ENCODE measurements at places on chromosomes 7 and 10.

GRCh38 chr10:71582506-71583475, 136.8 kb downstream of the C10orf105 start:
- no peak for DNase-seq

GRCh38 chr7:27091105-27091504, 4.7 kb downstream of the HOXA1 start:
- DNase-seq, result no peak

- no peak for DNase-seq
Measured at GRCh38 chr7:66781408-66782090, 41.0 kb downstream of the RABGEF1 start.

GRCh38 chr7:121519548-121520521, 123.7 kb upstream of the FAM3C start:
- DNase-seq, result no peak

GRCh38 chr7:84187087-84187805, 7.3 kb downstream of the SEMA3A start:
- no peak for DNase-seq

DNA sequence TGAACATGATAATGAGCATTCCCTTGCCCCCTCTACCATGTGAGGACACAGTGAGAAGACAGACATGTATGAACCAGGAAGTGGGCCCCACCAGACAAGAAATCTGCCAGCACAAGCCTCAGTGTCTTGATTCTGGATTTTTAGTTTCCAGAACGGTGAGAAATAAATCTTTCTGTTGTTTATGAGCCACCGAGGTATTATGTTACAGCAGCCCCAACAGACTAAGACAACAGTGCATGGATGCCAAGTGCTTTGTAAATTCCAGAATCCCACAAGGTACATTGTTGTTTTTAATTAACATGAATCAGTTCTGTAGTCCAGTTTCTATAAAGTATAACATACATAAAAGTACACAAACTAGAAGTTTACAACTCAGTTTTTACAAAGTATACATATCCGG, 162.2 kb downstream of the ARHGAP21 start:
- DNase-seq, result no peak

DNA sequence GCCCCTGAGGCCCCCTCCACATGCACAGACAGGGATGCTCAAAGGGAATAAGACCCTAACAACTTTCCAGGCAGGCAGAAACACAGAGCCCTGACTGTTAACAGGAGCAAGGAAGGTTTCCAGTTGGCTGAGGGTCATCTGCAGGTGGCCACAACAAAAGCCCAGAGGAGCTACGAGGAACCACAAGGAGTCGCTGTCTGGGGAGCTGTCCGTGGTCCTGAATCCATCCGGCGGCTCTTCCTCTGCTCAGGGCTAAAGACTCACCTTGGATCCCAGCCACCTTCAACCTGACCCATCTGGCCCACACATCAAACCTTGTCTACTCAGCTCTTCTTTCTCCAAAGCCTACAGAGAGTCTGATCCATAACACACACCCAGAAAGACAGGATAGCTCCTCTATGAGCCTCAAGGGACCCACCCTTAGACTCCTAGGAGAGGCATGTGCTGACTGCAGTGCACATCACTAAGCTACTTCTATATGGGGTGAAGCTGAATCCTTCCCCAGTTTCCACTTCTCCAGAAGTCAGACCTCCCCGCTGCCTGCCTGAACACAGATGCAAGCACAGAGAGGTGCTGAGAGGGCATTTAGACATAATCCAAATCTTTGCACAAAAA, 104.0 kb downstream of the SLIT1 start:
- DNase-seq, result no peak

GRCh38 chr10:86366902-86367151, 232 bp upstream of the GRID1 start:
- DNase-seq, result no peak

GRCh38 chr7:52708846-52709245, 326.6 kb upstream of the POM121L12 start:
- no peak for DNase-seq

- no peak for DNase-seq
Measured at GRCh38 chr7:151442776-151443496, 3.0 kb upstream of the CRYGN start.

GRCh38 chr7:2761131-2761624, 73.2 kb downstream of the AMZ1 start:
- DNase-seq, result no peak

DNA sequence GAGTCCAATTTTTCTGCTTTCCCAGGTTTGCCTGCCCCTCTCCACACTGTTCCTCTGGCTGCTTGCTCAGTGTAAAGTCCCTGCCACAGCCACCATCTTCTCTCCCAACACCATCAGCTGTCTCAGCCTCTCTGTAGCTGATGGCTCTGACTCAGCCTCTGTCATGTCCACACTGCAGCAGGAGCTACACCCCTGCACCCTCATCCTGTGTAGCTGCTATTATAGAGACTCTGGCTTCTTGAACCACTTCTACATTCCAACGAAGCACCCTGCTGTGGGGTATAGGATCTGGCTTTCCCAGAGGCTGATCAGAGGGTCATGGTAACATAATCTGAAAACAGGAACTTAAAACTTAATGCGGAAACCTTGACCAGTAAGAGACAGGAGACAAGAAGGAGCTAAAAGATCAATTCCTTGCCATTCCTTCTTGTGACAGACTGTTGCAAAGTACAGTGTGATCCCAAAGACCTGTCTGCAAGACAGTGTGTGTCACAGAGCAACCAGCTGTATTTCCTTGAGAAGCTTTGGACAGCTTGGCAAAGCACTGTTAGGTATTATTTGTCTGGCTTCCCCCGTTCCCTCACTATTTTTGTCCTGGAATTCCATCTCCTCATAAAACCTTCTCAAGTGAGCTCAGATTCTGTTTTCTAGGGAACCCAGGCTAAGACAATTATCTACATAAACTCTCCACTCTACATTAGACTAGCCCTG, 42.3 kb downstream of the NRCAM start:
- DNase-seq, result no peak

- DNase-seq, result peak; percentile 89
Measured at GRCh38 chr7:56046721-56047445, 4.4 kb downstream of the PSPH start.

DNA sequence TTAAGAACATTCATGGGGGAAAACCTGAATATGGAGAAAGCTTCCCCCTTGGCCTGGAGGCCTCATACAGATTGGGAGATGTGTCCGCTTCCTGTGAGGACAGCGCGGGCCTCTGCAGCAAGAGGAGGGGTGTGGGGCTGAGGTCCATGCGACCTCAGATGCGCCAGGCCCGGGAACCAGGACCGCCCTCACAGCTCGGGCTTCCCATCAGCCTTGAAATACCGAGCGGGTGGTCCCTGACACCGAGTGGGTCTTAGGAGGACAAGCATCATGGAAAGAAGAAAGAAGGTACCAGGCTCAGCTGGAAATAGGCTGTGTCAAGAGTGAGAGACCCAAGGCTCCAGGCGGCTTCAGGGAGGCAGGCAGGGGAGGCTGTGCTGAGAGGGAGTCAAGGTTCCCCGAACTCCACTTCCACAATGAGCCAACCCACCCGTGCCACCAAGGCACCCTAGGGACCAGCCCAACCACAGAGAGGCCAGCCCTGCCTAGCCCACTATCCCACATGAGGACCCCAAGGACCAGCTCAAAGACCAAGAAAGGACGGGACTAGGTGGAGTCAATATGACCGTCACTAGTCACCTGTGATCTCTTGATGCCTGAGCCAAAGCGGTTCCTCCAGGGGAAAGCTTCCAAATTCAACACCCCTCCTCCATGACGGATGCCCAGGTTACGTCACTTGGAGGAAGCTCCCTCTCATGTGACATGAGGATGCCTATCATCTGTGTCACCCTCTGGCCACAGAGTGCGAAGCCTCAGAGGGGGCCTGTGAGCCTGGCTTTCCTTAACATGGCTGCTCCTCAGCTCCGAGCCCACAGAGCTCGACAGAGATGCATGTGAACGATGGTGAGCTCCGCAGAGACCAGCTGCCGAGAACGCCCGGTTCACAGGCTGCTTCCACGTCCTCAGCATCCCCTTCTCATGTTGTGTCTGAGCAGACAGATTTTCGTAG, 103.7 kb downstream of the TCERG1L start:
- no peak for DNase-seq

DNA sequence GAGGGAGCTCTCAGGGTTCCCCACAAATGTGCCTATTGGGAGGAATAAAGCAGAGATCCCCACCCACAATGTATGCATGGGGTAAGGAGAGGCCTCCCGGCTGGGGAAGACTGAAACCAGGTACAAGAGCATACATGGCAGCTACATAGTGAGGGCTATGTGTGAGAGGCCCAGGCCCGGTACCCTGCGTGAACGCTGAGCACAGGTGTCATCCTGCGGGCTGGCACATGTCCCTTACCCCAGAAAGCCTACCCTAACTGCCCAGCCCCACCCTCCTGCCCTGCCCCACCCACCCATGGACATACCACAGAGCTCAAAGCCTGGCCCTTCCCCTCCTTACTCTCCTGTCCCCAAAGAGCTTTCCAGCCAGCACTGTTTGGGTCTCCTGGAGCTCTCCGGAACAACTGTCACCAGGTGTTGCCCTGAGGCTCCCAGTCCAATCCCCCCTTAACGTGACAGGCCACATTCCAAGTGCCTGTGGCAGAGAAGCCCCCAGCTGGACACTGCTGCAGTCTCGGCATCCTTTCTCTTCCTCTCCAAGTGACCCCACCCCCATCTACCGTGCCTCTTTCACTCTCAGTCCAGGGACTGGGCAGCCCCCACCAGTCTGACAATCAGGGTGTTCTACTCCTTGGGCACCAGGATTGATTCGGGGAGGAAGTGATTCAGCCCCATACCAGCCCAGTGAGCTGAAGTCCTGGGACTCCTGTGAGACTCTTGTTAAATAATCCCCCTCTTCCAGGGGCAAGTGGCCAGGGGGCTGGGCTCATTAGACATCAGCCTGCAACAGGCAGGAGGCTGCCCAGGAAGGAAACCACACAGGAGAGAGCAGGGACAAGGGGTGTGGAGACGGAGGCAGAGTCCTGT, 19.6 kb downstream of the GRID1 start:
- DNase-seq, result no peak

DNA sequence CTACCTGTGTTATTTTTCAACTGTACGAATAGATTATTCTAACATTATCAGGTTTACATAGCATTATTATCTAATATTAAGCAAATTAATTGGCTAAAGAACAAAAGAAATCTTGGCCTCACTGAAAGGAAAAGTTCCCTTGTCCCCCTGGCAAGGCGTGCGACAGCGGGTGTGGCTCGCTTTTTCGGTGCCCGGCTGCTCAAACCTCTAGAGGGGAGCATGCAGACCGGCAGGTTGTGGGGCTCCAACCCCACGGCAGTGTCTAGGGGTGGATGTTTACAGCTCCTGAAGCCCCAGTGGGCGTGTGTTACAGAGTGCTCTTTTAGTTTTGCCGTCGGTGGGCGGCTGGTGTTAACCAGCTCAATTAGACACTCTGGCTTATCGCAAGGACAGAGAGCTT, 456.4 kb downstream of the TNS3 start:
- DNase-seq, result no peak

DNA sequence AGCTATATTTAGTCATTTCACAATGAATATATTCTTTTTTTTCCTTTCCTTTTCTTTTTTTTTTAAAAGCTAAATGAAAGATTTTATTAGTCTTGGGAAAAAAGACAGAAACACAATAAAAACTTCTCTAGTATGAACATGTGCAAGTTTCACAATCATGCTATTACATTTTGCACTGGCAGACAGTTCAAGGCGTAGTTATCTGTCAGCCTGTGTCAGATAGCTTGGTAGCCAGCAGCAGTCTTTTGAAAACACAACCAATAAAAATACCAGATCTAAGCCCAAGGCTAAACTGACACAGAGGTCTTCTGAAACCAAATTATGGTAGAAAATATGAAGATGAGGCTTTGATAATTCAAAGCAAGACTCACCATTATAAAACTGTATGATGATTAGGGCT, 205.8 kb upstream of the TEX47 start:
- DNase-seq, result no peak

DNA sequence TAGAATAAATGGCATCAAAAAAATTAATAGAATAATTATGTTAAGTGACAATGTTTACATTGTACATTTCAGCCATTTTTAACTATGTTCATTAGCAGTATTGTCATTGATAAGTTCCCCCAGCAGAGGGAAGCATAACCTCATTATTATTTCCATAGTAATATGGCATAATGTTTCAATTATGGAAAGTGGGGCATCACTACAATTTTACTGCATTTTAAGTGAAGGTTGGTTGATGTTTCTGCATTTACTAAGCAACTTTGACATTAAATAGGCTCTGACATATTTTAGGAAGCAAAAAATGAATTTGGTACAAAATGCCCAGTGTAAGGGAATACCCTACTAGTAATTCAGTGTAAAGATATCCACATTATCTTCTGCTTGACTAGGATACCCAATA, 218.3 kb downstream of the SEMA3A start:
- DNase-seq, result no peak

DNA sequence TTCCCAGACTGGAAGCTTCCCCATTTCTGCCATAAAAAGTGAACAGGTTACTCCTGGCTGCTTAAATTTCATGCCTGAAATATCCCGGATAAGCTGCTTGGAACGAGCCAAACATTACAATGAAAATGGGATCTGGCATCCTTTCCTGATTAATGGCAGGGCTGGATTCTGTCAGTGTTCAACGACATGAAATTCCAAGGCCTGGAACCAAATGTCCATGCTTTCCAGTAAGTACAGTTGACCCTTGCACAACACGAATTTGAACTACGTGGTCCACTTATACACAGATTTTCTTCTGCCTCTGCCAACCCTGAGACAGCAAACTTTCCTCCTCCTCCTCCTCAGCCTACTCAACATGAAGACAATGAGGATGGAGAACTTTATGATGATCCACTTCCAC, 65.4 kb downstream of the SGMS1 start:
- DNase-seq, result no peak

DNA sequence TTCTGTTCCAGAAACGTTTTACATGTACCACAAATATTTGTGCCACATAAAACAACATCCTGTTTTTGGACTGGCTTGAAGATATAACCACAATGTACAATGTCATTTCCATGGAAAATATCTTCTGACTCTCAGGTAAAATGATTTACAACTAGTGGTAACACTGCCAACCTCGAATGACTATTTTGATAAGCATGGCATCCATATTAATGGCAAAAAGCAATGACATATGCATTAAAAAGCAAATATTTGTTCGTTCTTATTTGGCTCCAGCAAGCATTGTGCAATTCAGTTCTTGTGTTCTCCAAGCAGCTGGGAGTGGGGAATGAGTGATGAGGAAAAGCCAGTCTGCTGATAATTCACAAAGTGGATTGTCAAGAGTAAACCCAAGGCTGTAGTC, 289.0 kb downstream of the PLXDC2 start:
- DNase-seq, result no peak

DNA sequence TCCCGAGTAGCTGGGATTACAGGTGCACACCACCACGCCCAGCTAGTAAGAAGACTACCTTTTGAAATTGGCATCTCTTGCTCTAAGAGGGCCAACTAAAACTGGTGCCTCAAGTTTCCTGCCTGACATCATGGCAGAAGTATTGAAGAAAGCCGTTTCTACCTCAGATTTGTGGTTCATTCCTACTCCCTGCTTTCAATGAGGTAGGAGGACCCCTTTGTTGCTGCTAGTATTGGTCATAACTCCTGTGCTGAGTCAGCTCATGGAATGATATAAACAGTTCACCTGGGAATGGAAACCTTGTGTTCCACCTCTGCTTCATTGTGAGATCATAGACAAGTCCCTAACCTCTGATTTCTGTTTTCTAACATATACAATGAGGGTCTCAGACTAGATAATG, 82.8 kb downstream of the CDK6 start:
- DNase-seq, result no peak

GRCh38 chr10:26357203-26357602, 80.9 kb upstream of the APBB1IP start:
- DNase-seq, result no peak
